ENCODE measurements at places on chromosomes 7 and 10. TPM values are rescaled to one million over a fixed set of nuclear protein-coding genes. Genes with fewer than 3 reads are reported as not detected.

The SPDYE6 gene
- total RNA-seq = not detected

DNA sequence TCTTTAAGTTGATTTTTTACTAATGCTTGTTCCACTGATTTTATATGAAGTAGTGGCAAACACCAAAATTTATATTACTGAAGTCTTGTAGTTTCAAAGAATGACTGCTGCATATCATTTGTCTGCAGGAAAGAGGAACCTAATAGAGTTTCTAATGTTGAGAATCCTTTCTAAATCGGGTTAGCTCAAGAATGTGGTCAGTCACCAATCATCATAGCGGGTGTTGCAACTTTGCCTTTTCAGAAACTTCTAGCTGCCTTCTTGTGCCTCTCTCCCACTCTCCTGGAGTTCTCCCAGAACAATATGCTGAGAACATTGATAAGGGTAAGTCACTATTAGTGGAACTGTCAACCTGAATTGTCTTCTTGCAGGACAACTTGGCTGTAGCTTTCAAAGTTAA lies 524.8 kb upstream of the SORCS1 start:
- H3K27me3 ChIP-seq = no peaks in the 10 kb centered on the region
- no peaks in the 10 kb centered on the region for H3K4me1 ChIP-seq
- no peak overlapping the region for H3K27ac ChIP-seq
- no peak overlapping the region for H3K4me3 ChIP-seq

The COL28A1 gene
- total RNA-seq = 0.92 TPM

DNA sequence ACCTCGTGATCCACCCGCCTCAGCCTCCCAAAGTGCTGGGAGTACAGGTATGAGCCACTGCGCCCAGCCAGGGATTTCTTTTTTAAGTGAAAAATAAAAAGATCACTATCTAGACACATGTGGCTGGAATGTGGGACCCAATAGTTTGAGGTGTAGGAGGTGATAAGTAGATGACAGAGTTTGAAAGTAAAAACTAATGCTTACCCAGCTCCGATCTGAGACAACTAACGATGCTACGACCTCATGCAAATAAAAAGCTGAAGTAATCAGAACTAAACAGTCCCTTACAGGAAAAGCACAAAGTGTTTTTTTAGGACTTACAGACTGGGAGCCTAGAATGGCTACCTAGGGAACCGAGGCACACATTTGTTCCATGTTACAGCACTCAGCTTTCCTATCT lies 23.0 kb downstream of the PCGF6 start:
- H3K27me3 ChIP-seq = no peaks in the 10 kb centered on the region
- peaks cover 76% of the 10 kb centered on the region for H3K36me3 ChIP-seq
- no peak overlapping the region for H3K4me3 ChIP-seq
- no peak overlapping the region for H3K27ac ChIP-seq

- H3K4me3 ChIP-seq = peak overlapping the region; percentile 79
- DNase-seq = peak; percentile 84
- H3K36me3 ChIP-seq = no peaks in the 10 kb centered on the region
- H3K27me3 ChIP-seq = peaks cover 25% of the 10 kb centered on the region
- H3K4me1 ChIP-seq = peaks cover 3% of the 10 kb centered on the region
Observed at GRCh38 chr10:71396084-71396710, 523 bp upstream of the CDH23 start.

DNA sequence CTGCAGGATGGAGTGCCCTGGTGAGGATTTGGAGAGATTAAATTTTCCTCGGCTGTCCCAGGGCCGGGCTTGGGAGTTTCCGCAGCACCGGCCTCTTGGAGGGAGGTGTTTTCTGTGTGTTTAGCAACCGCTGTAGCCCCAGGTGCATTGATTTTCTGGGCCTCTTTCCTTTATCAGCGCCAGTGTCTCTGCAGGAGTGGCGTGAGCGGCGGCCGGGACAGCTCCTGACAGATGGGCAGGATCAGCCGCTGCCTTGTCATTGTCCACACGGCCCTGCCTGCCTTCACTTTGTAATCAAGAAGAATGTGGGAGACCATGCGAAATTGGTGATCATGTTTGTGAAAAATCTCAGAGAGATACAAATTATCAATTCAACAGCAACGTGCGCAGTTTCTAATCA lies 32.4 kb downstream of the NKX6-2 start:
- H3K27ac ChIP-seq = no peak overlapping the region
- H3K36me3 ChIP-seq = peaks cover 21% of the 10 kb centered on the region
- H3K27me3 ChIP-seq = no peaks in the 10 kb centered on the region
- no peak for DNase-seq
